GM04503 (cell line): ENCODE measurements at places on chromosomes 7 and 10.

- DNase-seq: peak; percentile 73
These were observed 65.1 kb downstream of the ZRANB1 start for GRCh38 chr10:125006921-125007426.

DNA sequence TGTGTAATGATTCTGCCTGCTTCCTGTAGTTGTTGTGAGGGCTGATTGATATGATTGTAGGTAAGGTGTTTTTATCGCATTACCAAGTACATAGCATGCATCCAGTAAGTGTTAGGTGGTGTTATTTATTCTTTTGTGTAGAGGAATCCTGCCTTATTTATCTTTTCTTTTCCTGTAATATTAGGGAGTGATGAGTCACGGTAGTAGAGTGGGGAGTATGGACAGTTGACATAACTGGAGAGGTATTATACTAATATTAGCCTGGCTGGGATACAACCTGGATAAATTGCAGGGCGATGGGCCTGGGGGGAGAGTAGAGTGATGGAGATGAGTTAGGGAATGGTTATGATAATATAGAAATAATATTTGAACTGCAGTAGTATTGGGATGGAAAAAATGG, 9.8 kb downstream of the SDK1 start:
- DNase-seq: no peak

DNA sequence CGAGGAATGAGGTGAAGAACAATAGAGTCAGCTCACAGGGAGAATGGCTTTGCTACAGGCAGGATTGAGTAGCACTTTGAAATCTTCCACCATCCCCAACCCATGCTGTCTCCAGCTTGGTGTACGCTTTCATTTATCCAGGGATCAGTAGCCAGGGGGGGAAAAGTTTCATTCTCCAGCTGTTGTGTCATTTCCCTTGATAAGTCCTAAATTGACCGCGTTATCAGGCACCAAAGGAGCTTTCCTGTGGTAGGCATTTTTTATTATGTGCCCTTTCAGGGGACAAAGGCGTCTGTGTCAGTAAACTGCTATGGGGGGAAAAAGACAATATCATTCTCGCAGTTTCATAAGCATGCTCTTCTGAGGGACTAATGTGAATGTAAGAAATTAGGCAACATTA, 106.6 kb upstream of the YAE1 start:
- no peak for DNase-seq

DNA sequence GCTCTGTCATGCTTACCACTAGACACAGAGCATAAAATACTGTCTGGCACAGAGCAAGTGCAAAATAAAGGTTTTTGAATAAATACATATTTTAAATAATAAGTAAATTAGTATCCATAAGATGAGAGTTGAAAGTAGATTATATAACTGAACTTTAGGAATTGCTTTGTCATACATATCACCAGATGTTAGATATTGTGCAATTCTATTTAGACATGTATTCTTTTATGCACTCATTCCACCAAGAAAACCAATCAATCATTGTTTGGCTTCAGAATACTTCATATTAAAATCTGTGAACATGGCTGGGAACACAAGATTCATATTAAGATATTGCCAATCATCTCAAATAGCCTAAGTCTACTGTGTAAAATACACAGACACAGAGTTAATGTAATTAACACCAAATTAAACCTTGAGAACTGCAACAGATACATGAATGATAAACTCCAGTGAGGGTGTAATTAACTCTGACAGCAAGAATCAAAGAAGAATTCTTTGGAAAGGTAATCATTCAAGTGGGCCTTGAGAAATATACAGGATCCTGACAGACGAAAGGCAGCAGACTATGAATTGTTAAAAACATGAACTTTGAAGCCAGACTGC, 201.0 kb upstream of the PTN start:
- DNase-seq: no peak

DNA sequence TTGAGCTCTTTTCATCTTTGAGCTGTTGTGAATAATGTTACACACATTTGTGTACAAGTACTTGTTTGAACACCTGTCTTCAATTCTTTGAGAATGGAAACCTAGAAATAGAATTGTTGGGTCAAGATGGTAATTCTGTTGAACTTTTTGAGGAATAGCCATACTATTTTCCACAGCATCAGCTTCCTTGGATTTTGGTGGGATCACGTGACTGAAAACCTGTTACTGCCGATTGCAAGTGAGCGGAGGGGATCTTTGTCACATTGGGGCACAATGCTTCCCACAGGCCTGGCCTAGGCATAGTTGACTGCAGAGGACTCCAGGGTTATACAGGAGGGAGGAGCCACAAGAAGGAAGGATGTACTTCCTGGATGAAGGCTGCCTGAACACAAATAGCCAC, 21.3 kb upstream of the CACUL1 start:
- no peak for DNase-seq

DNA sequence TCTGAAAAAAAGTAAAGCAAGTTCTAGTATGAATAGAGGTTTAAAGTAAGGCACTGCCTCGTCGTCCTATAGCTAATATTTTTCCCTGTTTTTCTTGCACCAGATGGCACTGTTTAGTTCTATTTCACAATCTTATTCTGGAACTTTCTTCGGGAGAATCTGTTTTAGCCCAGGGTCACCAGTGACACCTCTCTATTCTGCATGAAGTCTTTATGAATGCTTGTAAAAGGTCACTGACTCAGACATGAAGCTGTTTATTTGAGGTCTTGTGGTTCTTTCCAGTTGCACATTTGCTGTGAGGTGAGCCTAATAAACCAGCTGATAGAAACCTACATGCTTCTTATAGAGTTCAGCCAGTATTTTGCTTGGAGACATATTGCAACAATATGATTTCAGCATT, 444.3 kb downstream of the AUTS2 start:
- no peak for DNase-seq

GRCh38 chr7:25095516-25096345, 29.3 kb downstream of the CYCS start:
- DNase-seq: no peak

DNA sequence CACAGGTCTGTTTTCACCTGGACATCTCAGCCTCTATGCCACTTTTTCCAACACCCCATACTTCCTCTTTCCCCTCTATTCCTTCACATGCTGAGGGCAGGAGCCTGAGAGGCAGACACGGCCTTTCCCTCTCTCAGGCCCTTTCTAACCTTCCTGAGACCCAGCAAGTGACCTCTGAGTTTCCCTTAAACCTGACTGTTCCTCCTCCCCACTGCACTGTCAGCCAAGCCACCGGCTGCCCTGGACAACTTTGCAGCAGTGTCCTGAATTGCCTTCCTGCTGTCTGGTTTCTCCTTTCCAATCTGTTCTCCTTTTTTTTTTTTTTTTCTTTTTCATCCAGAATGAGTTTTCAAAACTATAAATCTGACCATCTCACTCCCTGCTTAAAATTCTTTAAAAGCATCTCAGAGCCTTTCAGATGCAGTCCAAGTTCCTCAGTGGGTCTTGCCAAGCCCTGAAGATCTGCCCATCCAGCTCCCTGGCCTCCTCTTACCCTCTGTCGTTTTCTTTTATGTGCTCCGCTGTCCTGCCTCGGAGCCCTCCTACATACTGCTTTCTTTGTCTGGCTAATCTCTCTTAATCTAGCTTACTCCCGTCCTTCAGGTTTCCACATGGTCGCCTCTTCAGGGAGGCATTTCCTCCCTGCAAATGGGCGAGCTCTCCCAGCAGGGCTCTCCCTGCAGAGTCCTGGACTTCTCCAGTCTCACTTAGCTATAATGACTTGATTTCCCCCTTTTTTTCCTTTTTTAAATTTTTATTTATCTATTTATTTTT, 30.5 kb downstream of the SLC13A4 start:
- no peak for DNase-seq
